ENCODE measurements at places on chromosomes 2 and 18.

DNA sequence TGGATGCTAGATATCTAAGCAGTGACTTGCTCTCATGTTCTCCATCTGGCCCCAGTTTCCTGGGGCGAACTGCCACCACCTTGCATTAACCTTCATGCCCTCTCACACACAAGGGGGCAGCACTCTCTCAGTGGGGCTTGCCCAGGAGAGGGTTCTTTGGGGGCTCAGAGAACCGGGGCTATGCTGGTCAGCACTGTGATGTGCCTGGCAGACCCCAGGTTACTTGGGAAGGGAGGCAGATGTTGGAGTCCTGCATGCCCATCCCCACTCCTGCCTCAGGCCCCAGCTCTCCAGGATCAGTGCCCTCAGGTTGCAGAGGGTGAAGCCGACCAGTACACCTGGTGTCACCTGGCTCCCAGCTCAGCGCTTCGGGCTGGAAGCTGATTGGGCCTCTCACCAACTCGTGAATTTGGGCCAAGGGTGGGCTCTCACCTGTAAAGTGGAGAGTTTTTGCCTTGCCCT lies 396.2 kb upstream of the HS6ST1 start:
- DNase-seq: no peak

DNA sequence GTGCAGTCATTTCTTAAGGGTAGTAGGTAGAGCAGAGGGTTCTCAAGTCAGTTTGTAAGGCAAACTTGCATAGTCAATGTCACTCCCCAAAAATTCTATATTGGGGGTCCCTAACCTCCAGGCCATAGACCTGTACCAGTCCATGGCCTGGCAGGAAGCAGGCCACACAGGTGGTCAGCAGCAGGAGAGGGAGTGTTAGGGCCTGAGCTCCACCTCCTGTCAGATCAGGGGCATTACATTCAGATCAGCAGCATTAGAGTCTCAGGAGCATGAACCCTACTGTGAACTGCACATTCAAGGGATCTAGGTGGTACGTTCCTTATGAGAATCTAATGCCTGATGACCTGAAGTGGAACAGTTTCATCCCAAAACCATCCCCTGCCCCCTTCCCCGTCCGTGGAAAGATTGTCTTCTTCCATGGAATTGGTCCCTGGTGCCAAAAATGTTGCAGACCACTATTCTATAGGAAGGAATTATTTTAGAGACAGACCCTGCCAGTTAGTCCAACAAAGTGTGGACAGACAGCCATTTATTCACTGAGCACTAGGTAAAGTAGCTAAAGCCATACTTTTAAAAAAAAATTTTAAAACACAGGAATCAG lies 6.7 kb downstream of the COA5 start:
- DNase-seq: no peak

GRCh38 chr2:36653155-36653554 lies 43.4 kb upstream of the VIT start:
- DNase-seq: no peak

GRCh38 chr2:229974266-229974665 lies 52.0 kb downstream of the FBXO36 start:
- no peak for DNase-seq

GRCh38 chr2:23636426-23636825 lies 251.4 kb downstream of the KLHL29 start:
- no peak for DNase-seq

- DNase-seq: no peak
Measured at GRCh38 chr18:21461460-21461859, 139.0 kb downstream of the ESCO1 start.

DNA sequence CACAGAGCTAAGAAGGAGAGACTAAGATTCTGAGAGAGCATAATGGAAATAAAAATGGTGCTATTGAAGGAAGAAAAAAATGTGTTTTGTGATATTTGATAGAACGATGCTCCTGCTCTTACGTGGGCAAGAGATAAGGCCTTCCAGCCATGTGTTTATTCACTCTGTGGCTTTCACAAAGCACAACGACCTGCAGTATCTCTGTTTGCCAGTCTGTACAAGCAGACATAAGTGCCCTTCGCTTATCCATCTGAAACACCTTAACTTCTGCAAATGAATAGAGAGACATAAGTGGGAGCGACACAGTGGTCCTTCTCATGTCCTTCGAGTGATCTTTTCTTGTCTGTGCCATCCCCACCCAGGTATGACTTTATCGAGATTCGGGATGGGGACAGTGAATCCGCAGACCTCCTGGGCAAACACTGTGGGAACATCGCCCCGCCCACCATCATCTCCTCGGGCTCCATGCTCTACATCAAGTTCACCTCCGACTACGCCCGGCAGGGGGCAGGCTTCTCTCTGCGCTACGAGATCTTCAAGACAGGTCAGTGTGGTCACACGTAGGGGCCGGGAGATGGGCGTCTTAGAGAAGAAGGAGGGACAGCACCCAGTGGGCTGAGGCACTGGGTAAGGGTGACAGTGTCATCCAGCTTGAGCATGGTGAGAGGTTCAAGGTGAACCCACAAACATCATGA lies 33.7 kb downstream of the NRP2 start:
- no peak for DNase-seq

- peak; percentile 65 for DNase-seq
Measured at GRCh38 chr2:195533771-195534642, 123.0 kb upstream of the SLC39A10 start.

DNA sequence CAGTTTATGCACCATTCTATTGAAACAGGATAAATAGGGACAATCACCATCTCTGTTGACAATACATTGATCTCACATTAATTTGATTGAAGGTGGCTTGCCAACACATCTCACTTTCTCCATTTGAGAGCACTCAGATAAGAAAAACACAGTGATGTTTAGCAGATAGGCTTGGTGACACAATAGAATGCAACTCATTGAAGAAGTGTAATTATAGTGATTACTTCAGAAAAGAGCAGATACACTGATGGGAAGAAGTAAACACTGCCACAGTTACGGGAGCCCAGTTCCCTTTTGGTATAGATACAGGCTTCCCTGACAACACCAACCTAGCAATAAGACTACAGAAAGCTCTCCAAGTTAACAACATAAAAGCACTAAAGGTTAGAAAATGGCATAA lies 89.1 kb downstream of the FIGN start:
- no peak for DNase-seq

- DNase-seq: no peak
Measured at GRCh38 chr2:196360650-196361049, 189.3 kb upstream of the STK17B start.

- DNase-seq: no peak
Measured at GRCh38 chr2:108023776-108024175, 37.5 kb downstream of the SLC5A7 start.

GRCh38 chr2:76445880-76446279 lies 735.2 kb upstream of the GCFC2 start:
- no peak for DNase-seq

GRCh38 chr2:117091041-117091837 lies 723.3 kb upstream of the DDX18 start:
- DNase-seq: no peak

DNA sequence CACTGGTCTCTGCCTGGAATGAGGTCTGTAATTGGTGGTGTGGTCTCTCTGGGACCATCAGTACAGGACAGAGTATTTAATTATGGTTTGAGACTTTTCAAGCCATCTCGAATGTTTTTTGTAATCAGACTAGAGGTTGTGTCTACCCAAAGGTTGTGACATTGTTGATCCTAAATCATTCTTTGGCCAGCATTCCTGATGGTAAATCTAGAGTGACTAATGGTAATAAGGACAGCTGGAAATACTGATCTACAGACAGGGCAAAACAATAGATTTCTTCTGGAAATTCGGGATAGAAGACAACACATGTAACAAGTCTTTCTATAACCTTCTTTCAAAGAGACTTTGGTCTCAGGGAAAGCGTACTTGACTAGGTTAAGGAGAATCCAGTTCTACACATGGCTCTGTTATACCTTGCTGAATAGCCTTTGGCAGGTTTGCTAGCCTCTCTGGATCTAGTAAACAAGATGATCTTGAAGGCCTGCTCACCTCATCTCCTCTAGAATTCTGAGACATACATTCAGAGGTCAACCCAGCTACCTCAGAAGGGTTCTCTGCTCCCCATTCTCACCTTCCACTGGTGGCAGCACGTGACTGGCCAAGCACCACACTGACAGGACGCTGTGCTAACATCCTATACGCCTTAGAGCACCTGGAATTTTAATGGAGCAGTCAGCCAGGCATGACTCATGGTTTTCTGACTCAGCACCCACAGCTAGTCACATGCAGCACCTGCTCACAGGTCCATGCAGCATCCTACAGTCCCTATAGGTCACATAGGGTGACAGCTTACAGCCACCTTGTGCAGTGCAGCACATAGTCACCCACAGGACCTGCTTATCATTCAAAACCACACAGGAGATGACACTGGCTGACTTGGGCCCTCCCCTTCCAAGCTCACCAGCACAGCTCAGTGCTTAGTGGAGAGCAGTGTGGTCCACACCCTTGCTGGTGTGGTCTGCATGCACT lies 12.2 kb downstream of the PLB1 start:
- peak; percentile 14 for DNase-seq

GRCh38 chr18:49241852-49242251 lies 218.6 kb downstream of the DYM start:
- no peak for DNase-seq

- DNase-seq: no peak
Measured at GRCh38 chr18:29171892-29172755, 995.2 kb upstream of the CDH2 start.
